Cardiac ventricle fibroblast (primary cell): ENCODE measurements at places on chromosomes 4 and X. TPM values are rescaled to one million over a fixed set of nuclear protein-coding genes. Genes with fewer than 3 reads are reported as not detected.

Gene DGKQ
- 8.2 and 12.4 TPM in 2 replicates for total RNA-seq

Gene KDR
- total RNA-seq: 5.3 and 6.9 TPM in 2 replicates

Gene USP17L13
- not detected in 2 replicates for total RNA-seq

Gene IL1RAPL1
- total RNA-seq: 0.06 and 0.29 TPM in 2 replicates

Gene CRMP1
- total RNA-seq: 0.06 TPM in 1 of 2 replicates, not detected in the other

Gene TREX2
- total RNA-seq: 1.1 and 5.5 TPM in 2 replicates

Gene PF4V1
- total RNA-seq: 2.6 TPM in 1 of 2 replicates, not detected in the other

Gene GAGE12F
- not detected in 2 replicates for total RNA-seq

Gene NHS
- total RNA-seq: 1.8 and 2.4 TPM in 2 replicates

Gene UGT2B15
- total RNA-seq: not detected in 2 replicates

Gene NUDT11
- total RNA-seq: 9.5 and 10.5 TPM in 2 replicates

Gene STK26
- total RNA-seq: 2.3 and 4.5 TPM in 2 replicates

Gene TMEM271
- total RNA-seq: not detected in 2 replicates

Gene PGAM4
- not detected in 2 replicates for total RNA-seq

Gene LUZP4
- total RNA-seq: not detected in 2 replicates

Gene ARHGAP6
- total RNA-seq: 53.2 and 58.0 TPM in 2 replicates

Gene UGT2A1
- total RNA-seq: not detected in 2 replicates

Gene IGSF1
- 0.05 TPM in 1 of 2 replicates, not detected in the other for total RNA-seq

Gene ARMCX1
- 37.1 and 39.9 TPM in 2 replicates for total RNA-seq

Gene TBC1D9
- 18.9 and 20.4 TPM in 2 replicates for total RNA-seq

Gene SPANXA2
- total RNA-seq: not detected in 2 replicates

Gene RGN
- total RNA-seq: 0.12 and 0.15 TPM in 2 replicates

Gene SULT1E1
- 0.20 and 0.44 TPM in 2 replicates for total RNA-seq

Gene IBSP
- total RNA-seq: not detected in 2 replicates

Gene RNF175
- not detected in 2 replicates for total RNA-seq

Gene USO1
- total RNA-seq: 70.0 and 74.5 TPM in 2 replicates

Gene HDX
- total RNA-seq: 1.2 and 1.7 TPM in 2 replicates

Gene TBL1X
- total RNA-seq: 10.4 and 11.0 TPM in 2 replicates

Gene SLITRK2
- total RNA-seq: not detected in 2 replicates

Gene DCAF4L1
- total RNA-seq: 0.06 TPM in 1 of 2 replicates, not detected in the other

Gene C4orf36
- not detected in 2 replicates for total RNA-seq

Gene RNF212
- total RNA-seq: 0.37 and 1.3 TPM in 2 replicates

Gene APLN
- 29.8 and 35.0 TPM in 2 replicates for total RNA-seq

Gene MAGEA6
- not detected in 2 replicates for total RNA-seq

Gene VEGFC
- 12.8 and 15.7 TPM in 2 replicates for total RNA-seq

Gene LINC00632
- 50.2 and 66.7 TPM in 2 replicates for total RNA-seq

Gene CXCR3
- total RNA-seq: not detected in 2 replicates

Gene PPP1R3F
- total RNA-seq: 4.5 and 7.2 TPM in 2 replicates

Gene LGI2
- total RNA-seq: 0.25 and 0.44 TPM in 2 replicates

Gene OPN1LW
- not detected in 2 replicates for total RNA-seq

Gene FBXL5
- 47.9 and 56.5 TPM in 2 replicates for total RNA-seq

Gene TEC
- total RNA-seq: 0.29 and 1.1 TPM in 2 replicates

Gene PHEX
- total RNA-seq: 0.54 and 1.2 TPM in 2 replicates

Gene TRIM60
- not detected in 2 replicates for total RNA-seq

Gene POU3F4
- not detected in 2 replicates for total RNA-seq

Gene GYPB
- total RNA-seq: not detected in 2 replicates

Gene FDCSP
- total RNA-seq: not detected in 2 replicates

Gene SCML1
- total RNA-seq: 5.9 and 7.4 TPM in 2 replicates

Gene SPACA5
- total RNA-seq: not detected in 2 replicates

Gene FOXR2
- total RNA-seq: not detected in 2 replicates

Gene XPNPEP2
- total RNA-seq: 81.5 and 86.4 TPM in 2 replicates
